ENCODE measurements at places on chromosomes 1 and 21.

DNA sequence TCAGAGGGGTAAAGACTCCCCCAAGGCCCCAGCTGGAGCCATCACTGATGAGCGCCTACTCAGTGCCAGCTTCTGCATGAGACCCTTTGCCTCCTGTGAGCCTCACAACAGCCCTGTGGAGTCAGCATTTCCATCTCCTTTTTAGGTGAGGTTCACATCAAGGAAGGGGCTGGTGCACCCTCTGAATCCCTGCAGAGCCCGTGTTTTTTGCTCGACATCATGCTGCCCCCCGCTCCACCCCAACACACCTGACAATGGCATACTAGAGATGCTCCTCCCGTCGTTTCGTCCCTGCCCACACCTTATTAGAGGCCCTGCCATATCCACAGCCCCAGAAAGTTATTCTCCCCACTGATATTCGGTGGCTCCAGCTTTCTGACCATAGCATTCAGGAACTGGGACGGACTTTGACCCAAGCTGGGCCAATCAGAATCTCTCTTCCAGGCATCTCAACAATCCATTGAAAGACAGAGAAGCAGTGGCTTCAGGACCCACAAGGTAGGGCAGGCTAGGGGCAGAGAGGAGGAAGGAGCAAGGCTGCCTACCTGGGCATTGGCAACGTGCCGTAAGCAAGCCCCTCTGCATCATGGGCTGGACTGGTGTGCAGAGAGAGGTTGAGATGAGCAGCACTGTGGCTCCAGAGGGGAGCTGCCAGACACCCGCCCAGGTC, 32.7 kb downstream of the EPHA10 start:
- no peak for DNase-seq

GRCh38 chr1:172658871-172659453, at the start of gene FASLG:
FASLG (plus strand) TSS chr1:172659103; CDS start chr1:172659202, 99 bp downstream.
- peak; percentile 49 for DNase-seq

DNA sequence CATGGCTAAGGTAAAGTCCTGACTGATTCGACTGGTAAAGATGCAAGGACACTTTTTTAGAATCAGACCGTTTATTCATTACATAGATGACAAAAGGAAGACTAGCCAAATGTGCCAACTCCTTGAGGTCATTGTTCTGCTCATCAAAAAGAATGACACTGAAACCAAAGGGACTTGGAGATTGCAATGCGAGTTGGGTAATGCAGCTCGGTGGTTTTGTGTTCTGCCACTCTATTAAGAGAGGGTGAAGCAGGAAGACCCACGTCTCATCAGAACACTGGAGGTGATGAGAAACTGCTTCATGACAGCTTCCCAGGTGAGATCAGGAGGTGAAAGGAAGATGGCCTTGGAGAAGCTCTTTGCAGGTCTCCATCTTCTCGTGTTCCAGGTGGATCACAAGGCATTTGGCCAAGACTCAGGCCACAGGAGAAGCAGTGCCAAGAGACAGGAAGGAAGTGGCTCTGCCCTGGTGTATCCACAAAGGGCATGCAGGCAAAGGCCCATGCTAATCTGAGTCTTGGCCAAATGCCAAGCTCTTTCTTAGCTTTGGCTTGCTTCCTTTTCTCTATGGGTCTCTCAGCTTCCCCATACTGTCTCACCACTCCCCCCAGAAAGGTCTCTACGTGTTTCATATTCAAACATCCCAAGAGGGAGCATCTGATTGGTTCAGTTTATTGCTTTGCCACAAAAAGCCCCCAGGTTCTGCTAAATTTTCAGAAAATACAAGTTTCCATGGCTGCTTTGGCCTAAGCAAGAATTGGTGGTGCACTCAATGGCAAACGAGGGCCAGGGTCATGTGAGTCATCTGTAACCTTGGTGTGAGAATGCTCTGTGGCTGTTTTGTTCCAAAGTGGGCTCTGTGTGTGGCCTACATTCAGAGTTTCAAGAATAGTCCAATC, 5.7 kb upstream of the CCT8 start:
- no peak for DNase-seq

DNA sequence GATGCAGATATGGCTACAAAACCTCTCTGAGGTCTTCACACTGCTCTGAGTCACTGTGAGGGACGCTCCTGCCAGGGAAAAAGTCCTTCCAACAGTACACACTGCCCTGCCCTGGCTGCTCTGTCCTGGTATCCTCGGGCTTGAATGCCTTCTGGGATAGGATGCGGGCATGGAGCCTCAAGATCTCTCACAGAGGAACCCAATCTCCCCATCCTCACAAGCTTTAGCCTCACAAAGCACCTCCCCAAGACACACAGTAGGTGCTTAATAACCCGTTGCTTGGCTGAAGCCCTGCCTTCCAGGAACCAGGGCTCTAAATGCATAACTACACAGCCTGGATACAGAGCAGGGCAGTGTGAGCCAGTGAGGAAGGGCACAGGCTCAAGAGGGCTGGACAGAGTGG, 9.2 kb downstream of the RAP1GAP start:
- DNase-seq: no peak

DNA sequence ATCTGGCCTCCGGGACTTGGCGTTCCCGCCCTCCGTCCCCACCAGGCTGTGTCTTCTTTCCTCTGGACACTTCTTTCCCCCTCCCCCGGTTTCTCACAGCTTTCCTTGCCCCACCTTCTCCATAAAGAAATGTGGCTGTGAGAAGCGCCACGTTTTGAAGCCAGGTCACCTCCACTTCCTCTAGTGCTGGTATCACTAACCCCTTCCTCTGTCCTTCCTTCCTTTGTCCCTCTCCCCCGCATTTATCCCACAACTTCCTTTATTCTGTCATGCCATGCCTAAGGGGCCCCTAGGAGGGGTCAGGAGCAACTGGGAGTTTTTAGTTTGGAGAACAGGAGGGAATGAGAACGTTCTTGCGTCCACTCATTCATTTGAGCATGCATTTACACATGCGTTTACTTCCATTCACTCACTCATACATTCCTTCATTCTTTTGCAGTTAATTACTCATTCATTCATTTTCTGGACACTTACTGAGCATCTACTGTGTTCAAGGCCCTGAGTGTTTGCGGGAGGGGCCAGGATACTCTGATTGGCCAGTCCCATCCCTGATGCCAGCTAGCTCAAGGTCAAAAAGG, 5.0 kb upstream of the ACOT11 start:
- no peak for DNase-seq

GRCh38 chr1:35188578-35189392, 4.2 kb downstream of the SFPQ start:
- DNase-seq: no peak

DNA sequence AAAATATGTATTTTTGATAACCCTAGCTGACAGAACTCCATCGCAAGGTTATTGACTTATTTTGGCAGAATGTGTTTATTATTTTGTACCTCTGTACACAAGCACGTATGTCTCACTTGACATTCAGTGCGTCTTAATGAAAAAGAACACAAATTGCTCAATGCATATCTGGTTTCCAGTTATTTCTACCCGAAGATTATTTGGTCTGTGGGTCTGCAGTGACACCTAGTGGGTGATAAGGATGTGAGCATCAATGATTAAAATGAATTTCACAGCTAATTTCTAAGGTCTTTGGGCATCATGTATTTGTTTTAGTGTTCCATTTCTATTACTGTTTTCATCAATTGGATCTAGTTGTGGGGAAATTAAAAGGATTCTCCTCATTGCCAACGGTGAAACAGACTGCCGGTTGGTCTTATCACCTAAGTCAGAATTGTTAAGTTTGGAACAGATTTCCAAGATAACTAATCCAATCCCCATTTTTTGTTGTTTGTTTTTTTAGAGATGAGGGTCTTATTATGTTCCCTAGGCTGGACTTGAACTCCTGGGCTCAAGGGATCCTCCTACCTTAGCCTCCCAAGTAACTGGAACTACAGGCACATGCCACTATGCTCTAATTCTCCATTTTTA, 13.9 kb downstream of the DDX20 start:
- no peak for DNase-seq

DNA sequence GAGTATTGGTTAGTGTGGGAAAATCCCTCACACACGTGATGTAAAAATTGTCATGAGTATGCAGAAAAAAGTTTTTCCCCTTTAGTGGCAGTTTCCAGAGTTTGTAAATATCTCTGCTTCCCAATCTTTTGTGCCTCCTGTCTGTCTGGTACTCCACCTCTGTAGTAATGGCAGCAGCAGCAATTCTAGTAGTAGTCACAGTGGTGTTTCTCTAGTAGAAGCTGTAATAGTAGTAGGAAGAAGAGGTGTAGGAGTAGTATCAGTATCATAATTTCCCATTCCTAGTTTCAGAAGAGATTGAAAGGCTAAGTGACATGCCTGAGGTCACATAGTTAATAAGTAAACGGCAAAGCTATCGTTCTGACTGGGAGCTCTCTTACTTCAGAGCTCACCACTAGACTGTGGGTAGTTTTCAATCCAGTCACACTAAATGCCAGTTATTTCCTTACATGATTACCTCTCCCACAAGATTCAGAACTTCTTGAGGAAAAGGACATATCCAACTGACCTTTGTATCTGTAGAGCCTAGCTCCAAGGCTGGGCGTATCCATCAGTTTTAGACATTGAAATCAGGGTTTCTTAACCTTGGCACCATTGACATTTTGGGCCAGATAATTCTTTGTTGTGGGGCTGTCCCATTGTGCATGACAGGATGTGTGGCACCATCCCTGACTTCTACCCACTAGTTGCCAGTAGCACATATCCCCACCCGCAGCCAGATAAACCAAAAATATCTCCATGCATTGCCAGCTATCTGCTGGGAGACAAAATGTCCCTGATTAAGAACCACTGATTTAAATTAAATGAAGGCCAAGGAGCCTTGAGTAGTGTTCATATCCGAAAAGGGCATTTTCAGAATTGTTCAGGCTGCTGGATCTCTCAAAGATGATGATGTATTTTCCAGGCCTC, 135.9 kb downstream of the FGGY start:
- DNase-seq: no peak

DNA sequence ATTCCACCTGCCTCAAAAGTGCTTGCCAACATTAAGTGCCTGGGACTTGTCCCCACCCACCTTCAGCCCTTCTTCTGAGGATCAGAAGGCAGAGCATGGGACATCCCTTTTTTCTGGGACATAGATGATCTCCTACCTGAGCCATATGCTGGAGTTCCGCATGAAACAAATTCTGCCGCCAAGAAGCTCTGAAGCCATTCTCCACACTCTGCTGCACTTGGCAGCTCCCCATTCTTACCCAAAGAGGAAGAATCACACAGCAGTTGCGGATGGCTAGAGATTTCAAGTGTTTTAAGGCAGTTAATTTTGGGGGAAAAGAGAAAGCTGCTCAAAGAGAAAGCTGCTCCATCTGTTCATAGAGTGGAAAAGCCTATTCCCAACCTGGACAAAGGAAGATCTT, 197.3 kb upstream of the COA6 start:
- no peak for DNase-seq

DNA sequence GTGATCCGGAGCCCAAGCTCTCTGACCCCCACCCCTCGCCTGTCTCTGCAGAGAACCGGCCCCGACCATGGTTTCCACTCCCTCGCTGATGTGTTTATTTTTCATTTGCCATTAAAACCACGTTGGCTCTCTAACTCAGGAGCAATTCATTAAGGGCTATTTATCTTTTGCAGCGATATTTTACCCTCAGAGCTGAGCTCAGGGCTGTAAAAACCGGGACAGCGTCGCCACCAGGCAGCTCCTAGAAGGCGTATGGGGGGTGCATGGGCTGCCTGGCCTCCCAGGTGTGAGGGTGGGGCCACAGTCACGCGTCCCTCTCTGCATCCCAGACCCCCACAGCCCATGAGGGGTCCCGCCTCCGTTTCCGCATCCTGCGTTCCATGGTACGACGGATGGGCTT, 71.4 kb downstream of the PRDM16 start:
- no peak for DNase-seq

DNA sequence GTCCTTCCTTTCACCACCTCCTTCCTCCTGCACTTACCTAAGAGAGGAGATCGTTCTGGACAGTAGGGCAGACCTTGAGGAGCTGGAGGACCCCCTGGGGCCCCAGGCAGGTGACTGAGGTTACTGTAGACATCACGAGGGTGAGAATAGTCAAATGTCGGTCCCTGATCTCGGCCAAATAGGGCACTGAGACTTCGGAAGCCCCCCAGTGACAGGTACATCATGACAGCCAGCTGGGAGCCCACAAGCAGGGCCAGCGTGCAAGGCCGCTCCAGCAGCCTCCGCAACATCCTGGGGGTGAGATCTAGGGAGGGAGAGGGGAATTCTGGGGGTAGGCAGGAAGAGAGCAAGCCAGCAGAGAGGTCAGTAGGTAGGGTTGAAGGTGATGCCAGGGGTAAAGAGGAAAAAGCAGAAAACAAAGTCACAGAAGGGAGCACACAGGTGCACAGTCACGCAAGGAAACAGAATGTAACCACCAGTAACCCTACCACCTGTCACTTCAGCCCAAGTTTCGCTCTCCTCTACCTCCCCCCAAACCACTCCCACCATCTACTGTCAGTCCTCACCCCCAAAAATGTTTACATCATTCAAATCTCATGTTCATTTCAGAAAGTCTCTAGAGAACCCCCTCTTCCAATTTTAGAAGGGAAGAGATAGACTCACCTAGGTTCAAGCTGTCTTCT, 1.4 kb downstream of the B4GALT3 start:
- no peak for DNase-seq

DNA sequence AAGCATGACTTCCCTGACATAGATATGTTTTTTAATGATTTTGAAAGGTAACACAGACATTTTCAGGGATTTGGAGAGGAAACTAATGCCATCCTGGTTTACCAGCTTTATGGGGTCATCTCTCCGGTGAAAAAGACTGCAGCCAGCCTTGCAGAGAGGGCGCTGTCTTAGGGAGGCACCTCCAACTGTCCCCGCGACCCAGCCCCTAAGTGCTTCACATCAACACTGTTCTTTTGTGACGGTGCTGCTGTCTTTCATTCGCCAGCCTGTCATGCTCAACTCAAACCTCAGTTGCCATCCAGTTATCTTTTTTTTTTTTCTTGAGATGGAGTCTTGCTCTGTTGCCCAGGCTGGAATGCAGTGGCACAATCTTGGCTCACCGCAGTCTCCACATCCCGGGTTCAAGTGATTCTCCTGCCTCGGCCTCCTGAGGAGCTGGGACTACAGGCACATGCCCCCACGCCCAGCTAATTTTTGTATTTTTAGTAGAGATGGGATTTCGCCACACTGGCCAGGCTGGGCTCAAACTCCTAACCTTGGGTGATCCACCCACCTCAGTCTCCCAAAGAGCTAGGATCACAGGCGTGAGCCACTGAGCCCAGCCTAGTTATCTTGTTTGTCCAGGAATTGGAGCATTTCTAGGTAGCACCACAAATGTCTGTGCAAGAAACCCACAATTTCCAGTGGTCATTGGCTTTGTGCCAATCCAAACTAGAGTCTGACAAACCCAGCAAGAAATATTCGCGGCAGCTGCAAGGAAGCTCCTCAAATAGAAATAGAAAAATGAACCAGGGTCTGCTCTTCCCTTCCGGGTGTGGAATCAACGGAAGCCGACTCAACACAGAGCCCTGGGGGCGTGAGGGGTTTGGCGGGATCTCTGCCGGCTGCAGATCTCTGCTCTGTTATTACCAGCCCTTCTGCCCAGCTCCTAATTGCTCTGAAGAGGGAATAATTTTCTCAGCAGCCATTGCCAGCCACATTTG, 24.2 kb downstream of the PDE9A start:
- no peak for DNase-seq

Measured in activated T-cell treated with anti-CD3 and anti-CD28 coated beads, Interleukin-2, amount 50 U/mL, for 1 hour (primary cell).